ENCODE measurements at places on chromosomes 5 and 9.
A peak's percentile ranks its signal among the peaks of the same experiment; 100 is the strongest.

DNA sequence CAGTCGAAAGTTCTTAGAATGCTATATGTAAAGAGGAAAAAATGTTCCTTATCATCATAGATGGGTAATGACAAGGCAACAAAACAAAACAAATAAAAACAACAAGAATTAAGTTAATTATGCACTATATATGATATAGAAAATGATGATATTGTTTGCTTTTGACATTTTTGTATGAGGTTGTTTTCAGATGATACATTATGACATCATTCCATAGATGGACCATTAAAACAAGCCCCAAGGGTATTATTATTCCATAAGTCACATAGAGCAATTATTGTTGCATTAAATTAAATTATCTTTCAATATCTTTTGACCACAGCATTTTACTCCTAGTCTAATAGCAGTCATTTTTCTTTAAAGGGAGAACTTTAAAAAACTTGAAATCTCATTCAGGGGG lies 56.5 kb upstream of the RICTOR start:
- DNase-seq = no peak

DNA sequence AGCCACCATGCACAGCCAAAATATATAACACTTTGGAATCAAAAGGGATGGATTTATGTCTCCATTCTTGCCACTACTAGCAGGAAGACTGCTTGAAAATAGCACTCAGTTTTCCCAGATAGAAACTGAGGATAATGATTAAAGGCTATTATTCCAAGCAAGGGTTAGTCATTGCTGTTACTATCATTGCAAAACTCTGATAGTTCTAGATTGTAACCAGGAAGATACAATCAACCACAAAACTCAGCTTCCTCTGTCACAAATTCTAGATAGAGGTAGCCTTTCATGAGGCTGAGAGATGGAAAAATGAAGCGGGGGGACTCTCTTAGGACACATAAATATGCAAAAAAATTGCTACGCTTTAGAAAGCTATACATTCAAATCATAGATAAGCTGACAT lies 3.1 kb downstream of the ANXA1 start:
- DNase-seq = no peak

DNA sequence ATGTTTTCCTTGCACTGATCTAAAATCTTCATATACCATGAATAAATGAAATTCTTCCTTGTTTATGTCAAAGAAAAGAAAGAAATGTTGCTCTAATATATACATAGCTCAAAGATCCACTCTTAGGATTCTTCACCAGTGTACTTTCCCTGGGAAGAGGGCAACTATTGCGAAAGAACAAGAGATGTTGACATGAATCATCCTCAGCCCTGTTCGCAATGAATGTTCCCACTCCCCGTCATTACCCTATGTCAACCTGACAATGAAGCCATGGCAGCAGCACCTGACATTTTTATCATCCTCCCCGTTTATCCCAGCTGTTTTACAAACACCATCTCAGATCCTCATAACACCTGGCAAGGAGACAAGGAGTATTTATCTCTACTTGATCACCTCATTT lies 409.1 kb upstream of the GRIA1 start:
- DNase-seq = no peak

GRCh38 chr9:86624630-86625029 lies 270.4 kb upstream of the TUT7 start:
- DNase-seq = no peak

- DNase-seq = no peak
These were observed 615.5 kb downstream of the TLE1 start for GRCh38 chr9:81073821-81074220.

GRCh38 chr5:173697931-173698579 lies 81.6 kb upstream of the BOD1 start:
- no peak for DNase-seq

- no peak for DNase-seq
These were observed 66.0 kb upstream of the RNF130 start for GRCh38 chr5:180137401-180138213.

DNA sequence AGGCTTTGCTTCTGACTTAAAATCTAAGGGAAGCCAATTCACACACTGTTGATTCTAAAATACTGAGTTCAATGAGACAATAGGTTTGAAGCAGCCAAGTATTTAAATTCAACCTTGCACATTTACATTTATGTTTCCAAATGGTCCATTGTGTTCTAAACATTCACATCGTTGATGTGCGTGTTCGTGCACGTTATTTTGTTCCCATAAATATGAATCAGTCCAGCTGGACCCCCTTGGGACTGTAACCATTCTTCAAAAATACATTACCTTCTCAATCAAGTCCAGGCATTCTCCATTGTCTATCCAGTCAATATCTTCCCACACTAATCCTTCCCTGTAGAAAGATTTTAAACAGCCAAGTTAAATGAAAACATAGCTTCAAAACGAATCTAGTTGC lies 146.4 kb upstream of the RETREG1 start:
- no peak for DNase-seq

DNA sequence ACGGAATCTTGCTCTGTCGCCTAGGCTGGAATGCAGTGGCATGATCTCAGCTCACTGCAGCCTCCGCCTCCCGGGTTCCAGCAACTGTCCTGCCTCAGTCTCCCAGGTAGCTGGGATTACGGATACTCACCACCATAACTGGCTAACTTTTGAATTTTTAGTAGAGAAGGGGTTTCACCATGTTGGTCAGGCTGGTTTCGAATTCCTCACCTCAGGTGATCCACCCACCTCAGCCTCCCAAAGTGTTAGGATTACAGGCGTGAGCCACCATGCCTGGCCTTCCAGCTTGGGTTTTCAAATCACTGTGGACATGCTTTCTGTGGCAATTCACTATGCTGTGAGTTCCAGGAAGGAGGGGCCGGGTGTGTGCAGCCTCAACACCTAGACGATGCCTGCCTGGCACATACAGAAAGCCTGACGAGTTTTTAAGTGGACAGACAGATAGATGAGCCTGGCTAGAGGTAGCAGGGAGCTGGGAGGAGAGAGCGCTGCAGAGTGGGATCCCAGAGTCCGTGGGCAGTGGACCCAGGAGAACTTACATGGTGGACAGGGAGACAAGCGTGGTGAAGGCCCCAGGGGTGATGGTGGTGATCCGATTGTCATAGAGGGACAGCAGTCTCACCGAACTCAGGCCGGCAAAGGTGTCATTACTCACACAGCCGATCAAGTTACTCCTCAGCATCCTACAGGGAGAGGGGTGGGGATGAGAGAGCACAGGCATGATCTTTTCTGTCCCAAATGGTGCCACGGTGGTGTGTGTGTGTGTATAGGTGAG lies 173.4 kb upstream of the PANK3 start:
- DNase-seq = no peak

GRCh38 chr9:109471475-109472393 lies 26.4 kb downstream of the PTPN3 start:
- no peak for DNase-seq

DNA sequence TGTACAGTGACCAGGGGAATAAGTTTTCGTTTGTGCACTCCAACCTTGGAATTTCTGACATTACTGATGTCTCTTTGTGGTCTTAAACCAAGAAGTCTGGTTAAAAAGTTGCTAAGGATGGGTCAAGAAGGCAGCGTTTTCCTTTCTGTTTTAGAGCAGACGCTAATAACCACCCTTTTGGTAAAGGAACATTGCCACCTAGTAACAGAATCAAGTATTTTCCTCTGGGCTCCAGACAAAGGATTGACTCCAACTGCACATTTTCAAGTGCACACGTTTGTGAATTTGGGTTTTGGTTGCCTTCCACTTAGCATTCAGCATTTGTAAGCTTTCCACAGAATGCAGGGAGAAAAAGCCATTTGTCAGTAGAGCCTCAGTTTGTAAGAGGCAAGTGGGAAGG lies 22.2 kb upstream of the CEP78 start:
- DNase-seq = no peak

DNA sequence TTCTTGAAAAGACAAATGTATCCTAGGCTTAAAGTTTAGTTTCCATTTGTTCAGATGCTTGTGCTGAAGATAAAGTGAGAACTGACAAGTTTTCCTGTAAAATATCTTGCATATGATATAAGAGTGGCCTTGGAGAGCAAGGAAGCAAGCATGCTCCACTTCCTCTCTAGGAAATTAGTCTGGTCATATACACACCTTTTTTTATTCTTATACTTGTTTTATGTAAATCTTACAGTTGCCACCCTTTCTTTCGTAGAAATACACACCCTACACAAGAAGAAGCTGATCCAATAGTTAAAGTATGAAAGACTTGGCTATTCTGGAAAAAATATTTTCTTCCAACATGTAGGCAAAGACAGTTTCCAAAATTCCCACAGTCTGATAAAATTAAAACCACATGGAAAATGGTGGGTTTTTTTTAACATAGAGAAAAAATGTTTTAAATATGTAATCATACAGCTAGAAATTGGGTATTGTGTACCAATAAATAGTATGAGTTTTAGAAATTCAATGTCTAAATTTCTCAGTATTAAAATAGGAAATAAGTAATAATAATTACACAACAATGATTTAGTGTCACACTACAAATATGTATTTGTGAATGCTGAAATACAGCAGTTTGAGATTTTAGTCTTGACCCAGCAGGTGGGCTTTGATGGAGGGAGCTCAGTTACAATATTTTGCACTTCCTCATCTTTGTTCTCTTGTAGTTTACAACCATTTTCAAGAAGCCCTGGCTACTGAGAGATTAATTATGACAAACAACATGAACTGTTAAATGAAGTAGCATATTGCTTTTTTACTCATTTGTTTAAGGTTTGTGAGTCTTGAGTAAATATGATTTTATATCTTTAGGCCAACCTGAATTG lies 185.7 kb upstream of the GNA14 start:
- DNase-seq = no peak

GRCh38 chr9:115262477-115262876 lies 144.5 kb upstream of the TNC start:
- DNase-seq = no peak

GRCh38 chr9:104572612-104573011 lies 3.6 kb downstream of the OR13C8 start:
- no peak for DNase-seq

- DNase-seq = no peak
These were observed 55.7 kb upstream of the FANCC start for GRCh38 chr9:95373069-95373681.

DNA sequence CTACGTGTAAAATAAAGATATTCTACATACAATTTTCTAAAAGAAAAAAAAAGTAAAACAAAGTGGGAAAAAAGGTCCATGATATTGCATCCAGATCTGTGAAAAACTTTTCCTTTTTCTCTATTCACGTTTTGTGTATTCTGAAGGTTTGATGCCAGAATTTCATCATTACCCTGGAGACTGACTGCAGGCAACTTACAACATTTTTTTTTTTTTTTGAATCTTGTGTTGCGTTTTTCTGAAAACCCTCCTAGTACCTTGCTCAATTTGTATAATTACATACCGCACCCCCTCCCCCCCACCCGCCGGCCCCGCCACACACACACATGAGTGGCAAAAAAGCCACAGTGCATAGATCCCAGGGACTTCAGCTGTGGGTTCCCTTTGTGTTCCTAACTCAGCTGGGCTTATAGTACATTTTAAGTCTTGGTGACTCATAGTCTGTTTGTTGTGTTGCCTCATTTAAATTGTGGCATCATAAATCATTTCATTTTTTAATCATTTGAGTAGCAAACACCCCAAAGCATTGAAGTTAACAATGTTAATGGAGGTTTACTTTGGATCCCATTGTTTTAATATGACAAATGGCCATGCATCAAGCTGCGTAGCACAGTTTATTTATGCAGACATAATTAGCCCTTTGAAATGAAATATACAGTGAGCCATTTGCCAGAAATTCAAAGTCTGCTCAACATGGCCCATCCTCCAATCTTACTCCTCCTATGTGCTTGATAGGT lies 36.0 kb downstream of the PRDM6 start:
- no peak for DNase-seq

GRCh38 chr9:123769719-123770118 lies 160.2 kb downstream of the DENND1A start:
- no peak for DNase-seq

DNA sequence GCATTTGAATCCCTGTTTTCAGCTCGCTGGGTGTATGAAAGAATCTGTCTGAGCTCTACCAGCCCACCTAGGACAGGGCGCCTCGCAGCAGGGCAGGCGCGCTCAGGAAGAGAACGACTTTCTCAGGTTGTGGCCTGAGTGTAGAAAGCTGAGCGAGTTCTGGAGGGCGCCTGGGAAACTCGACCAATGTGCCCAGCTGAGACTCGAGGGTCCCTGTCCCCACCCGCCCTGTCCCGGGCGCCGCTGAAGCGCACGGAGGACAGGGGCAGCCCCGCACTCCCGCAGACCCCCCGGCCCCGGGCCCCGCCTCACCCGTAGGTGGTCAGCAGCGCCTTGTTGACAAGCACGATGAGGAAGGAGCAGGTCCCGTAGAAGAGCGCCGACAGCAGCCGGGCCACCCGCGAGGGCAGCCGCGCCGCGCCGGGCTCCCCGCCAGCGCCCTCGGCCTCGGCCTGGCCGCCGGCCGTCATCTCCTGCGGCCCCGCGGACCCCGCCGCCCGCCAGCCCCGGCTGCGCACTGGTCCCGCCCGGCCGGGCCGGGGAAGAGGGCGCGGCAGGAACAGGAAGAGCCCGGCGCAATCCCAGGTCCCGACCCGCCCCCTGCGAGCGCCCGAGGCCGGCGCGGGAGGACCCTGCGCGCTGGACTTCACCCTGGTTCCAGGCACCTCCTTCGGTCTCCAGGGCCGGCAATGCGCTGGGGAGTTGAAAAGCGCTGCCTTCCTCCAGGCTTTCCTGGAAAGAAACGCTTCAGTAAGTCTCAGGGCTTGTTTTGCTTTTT lies at the start of gene SLC35D2:
TSS of gene SLC35D2 (minus strand) at position 547 of the 778 bp plus-strand sequence. CDS start at position 470, 77 bp downstream.
- DNase-seq = peak; percentile 15

- no peak for DNase-seq
These were observed 167.0 kb upstream of the PIK3R1 start for GRCh38 chr5:68048516-68048915.

GRCh38 chr9:20419533-20419932 lies 202.8 kb downstream of the MLLT3 start:
- no peak for DNase-seq

DNA sequence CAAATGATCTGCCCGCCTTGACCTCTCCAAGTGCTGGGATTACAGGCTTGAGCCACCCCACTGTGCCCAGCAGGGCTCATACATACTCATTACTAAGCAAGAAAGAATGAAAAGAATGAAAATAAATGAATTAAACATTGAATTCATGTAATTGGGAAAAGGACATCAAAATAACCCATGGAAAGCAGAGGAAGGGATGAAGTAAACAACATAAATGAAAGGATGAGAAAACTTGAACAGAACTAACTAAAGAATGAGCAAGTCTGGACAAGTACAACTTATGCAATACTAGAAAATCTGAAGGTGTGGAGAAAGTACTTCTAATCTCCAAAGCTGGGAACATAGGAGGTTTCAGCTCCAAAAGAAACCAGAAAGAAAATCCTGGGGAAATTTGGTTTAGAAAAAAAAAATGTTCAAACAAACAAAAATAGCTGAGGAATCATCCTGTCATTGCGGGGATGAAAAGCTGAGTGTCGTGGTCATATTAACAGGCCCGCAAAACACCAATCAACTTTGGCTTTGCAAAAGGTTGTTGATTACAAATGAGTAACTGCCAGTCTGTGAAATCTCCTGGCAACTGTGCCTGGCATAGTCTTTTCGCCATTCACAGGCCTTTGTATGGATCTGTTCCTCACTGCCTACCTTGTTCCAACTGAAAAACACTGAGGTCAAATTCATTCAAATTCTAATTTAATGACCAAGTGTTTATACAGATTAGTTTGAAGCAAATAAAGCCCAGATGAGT lies 2.3 kb upstream of the AK3 start:
- no peak for DNase-seq
